Activated T-helper 1 cell treated with anti-CD3 and anti-CD28 coated beads, Interleukin-2, amount 50 U/mL, for 16 hours (primary cell): ENCODE measurements at places on chromosomes 6 and 20.

- DNase-seq = no peak
Measured at GRCh38 chr6:105607636-105608621, 205.0 kb upstream of the PREP start.

GRCh38 chr6:97214671-97215070 is 68.3 kb downstream of the MMS22L start:
- no peak for DNase-seq

- DNase-seq = no peak
Measured at GRCh38 chr6:105677671-105678475, 275.0 kb upstream of the PREP start.

DNA sequence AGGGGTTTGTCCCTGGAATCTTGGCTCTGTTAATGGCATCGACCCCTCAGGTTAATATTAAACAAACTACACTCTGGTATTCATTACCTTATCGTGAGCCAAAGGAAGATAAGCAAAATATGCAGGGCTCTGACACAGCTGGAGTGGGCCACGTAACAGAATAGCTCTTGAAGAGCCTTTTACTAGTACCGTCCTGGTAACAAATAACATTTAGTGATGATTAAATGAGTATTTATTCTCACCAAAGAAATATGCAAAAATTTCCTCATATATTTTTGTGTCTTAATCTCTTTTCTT is 20.1 kb upstream of the UTRN start:
- no peak for DNase-seq

DNA sequence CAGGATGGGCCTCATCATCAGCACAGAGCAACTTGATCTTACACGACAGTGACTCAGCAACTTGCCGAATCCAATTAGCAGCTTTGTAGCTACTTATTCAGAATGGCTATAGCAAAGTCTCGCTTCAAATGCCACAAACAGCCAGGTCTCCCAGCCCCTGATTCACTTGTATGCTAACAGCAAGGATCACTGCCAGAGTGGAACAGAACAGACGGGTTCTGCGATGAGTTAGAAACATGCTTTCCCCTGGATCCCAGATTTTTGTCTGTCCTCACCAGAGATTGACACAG is 254.4 kb downstream of the NRN1 start:
- no peak for DNase-seq

GRCh38 chr6:21900730-21901129 is 307.2 kb downstream of the SOX4 start:
- no peak for DNase-seq

GRCh38 chr6:111812060-111813038 is 60.9 kb downstream of the FYN start:
- no peak for DNase-seq

DNA sequence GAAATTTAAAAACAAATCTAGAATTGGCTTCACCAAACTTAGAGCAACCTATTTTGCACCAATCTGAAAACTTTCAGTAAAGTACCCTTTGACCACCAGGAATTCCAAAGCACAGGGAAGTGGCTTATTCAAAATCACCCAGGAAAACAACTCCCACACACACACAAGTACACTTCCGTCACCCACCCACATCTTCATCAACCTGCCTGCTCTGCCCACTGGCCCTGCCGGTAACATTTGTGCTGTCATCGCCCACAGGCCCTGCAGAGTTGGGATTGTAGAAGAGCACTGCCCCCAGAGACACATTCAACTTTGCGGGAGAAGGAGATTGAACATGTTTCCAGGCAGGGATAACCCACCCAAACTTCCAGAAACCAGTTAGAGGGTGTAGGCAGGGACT is 19.3 kb upstream of the SCML4 start:
- no peak for DNase-seq

- no peak for DNase-seq
Measured at GRCh38 chr20:64102647-64103354, 4.6 kb downstream of the NPBWR2 start.

DNA sequence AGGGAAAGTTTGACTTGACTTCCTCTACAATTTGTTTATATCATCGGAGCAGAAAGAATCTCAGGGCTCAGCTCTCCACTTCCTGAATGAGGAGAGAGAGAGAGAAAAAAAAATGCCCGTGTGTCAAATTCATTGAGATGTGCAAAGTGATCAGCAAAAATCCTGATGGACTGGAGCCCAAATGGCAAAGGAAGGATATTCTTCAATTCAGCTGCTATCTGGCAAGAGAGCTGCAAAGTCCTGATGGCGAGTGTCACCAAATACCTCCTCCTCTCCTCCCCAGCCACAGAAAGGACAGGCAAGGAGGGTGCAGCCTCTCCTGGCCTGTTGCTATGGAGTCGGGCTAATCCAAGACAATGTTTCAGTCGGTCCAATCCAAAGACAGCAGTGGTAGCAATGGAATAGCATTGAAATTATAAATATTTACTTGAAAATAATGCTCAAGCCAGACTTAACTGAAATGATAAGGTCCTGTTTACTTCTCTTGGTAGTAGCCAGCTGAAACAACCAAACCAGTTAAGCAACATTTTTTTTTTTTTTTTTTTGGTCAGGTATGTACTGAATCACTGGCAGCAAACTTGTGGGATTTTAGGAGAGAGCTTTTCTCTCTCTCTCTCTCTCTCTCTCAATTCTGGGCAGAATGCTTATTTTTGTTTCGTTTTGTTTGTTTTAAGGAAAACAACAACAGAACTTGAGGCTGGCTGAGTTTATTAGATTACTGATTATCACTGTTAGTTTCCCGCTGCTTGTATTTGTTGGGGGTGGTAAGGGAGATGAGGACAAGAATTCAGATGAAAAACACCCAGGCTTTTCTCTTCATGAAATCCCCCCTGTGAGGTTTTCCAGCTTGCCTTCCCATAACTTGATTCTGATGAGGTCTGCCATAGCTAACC is 204.2 kb downstream of the BCAS1 start:
- DNase-seq = no peak

DNA sequence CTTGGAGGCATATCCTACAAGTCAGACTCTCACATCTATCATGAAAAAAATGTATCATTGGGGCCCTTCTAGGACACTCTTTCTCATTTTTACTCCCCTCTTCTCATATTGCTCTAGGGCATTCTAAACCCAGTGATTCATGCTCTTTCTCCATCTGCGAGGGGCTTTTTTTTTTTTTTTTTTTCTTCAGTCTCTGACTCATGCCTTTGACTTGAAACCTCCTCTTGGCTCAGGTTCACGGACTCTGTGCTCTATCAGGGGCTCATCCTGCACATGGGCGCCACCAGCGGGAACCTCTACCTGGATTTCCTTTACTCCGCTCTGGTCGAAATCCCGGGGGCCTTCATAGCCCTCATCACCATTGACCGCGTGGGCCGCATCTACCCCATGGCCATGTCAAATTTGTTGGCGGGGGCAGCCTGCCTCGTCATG is 17.8 kb downstream of the SLC22A1 start:
- no peak for DNase-seq

- no peak for DNase-seq
Measured at GRCh38 chr20:8461186-8461585, 329.1 kb downstream of the PLCB1 start.

- DNase-seq = no peak
Measured at GRCh38 chr20:59340201-59340885, 39.9 kb downstream of the EDN3 start.

DNA sequence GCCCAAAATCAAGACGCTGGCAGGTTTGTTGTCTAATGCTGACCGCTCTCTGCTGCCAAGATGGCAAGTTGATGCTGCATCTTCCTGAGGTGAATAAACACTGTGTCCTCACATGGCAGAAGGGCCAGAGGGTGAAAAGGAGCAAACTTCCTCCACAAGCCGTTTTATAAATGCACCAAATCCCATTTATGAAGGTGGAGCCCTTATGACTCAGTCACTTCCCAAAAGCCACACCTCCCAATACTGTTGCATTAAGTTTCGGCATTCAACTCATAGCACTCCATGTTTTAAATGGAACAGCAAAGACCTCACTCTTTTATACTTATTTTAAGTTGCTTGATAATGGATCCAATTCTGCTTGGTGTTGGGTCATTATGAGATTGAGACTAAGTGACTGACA is 316.6 kb downstream of the RFPL4B start:
- DNase-seq = no peak

DNA sequence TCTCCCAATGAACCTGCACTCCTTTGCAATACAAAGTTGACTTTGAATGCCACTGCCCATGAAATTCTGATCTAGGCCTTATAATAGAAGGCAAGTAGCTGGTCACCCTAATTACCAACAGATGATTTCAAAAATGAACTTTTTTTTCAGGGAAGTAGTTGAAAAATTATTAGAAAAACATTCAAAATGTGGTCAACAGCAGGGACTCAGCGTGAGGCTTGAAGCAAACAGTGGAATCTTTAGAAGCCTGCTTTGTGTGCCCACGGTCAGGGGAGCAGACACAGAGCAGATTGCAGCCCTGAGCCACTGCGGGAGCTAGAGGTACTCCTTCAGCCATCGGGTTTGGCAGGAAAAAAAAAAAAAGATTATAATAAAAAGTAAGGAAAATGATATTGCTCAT is 87.1 kb upstream of the HEY2 start:
- no peak for DNase-seq

- no peak for DNase-seq
Measured at GRCh38 chr6:114839019-114839418, 496.2 kb upstream of the HS3ST5 start.

GRCh38 chr20:53294804-53295203 is 298.8 kb downstream of the ZNF217 start:
- no peak for DNase-seq

DNA sequence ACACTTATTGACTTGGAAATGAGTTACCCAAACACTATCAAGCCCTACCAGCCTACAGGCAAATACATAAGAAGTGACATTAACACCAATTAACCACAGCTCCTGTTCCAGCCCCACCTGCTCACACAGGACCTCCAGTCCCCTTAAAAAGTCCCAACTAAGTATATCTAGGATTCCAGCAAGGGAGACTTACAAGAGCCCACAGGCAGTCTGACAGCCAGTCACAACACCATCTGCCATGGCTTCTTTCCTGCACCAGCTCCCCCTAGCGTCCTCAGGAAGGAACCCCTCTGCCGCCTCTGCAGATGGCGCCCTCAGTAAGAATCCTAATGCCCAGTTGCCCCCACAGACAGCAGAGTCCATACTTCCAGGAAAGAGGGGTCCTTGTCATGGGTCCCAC is 122.1 kb downstream of the HIVEP2 start:
- no peak for DNase-seq

DNA sequence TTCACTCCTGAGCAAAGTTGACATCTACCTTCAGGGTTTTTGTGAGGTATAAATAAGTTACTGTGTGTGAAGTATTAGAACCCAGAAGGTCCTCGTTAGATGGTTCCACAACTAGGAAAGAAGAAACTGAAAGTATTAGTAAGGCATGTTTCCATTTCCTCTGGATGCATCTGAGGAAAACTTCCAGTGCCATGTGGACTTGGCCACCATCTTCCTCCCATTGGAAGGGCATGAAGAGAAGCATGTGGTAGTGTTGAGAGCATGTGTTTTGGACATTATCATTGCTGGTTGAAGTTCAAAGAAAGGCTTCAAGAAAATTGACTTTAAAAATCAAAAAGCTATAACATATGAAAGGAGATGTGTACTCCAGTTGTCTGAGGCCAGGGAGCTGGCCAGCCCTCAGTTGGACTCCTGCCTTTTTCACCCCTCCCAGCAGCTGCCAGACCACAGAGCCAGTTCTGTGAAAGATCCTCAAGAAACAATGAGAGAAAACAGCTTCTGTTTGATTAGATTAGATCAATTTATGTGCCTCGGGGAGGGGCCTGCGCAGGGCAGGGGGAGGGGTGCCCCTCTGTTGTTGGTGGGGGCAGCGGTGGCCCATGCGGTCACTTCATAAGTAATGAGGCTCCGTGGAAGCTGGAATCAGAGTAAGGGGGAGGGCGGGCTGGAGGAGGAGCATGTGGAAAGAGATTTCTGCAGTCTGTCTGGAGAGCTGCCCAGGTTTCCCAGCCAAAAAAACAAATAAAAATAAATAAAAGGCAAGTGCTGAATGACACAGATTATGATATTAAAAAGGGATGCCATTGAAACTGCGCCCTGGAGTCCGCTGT is 154.0 kb downstream of the JARID2 start:
- no peak for DNase-seq

DNA sequence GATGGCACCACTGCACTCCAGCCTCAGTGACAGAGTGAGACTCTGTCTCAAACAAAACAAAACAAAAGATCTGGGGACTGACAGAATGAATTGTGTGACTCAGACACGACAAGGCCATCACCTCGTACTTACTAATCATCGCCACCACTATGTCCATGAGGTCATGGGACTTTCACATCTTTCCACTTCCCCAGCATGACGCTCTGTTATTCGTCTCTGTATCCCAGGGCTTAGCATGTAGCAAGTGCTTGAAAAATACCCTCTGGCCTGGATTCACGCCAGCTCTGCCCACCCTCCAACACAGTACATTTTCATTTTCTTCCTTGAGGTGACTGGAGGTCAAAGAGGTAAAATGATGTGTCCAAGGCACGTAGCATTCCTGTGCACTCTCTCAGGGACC is 27.8 kb downstream of the FGD2 start:
- no peak for DNase-seq

DNA sequence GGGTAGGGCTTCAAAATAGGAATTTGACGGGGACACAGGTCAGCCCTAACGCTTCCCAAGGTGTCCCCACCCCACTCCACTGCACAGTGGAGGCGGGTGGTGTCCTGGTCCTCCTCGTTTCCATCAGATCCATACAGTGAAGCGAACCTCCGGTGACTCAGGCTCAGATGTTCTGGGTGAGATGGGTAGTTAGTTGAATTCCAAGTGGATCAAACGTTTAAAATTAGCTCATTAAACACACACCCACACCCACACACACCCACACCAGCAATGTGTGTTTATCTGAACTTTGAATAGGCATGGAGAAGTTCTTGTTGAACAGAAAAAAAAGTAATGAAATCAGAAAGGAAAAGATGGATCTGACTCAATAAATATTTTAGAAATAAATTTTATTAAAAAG is 58.9 kb downstream of the CDH4 start:
- no peak for DNase-seq

DNA sequence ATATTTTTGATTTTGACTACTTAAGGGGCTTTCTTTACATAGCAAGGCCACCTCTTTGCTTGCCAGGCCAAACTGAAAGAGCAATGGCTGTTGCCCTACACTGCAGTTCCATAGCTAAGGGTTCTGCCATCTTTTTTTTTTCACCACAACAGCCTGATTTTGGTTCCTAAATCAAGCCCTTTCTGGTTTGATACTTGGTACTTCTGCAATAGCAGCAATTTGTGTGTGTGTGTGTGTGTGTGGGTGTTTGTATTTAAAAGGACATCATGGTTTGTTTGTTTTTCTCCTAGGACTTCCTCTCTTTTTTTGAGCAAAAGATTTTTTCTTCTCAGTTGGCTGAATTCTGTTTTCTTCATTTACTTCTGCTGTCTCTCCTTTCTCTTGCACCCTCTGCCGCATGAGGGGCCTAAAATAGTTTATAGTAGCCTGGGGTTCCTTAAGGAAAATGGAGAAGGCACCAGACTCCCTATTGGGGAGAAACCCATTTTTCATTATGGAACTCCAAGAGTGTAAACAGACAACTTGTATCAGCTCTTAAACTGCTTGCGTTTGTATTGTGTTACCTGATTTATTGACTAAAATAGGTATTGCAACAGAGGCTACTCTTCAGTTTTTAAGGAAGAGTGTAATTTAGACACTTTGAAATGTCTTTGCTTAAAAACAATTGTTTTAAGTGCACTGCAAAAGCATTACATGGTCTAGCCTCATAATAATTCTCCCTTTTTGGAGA is 12.2 kb upstream of the GCLC start:
- DNase-seq = no peak
